ENCODE measurements at places on chromosomes 13 and 19.

- DNase-seq, result peak; percentile 67
Measured at GRCh38 chr19:43464134-43464775, 1.2 kb downstream of the LYPD3 start.

DNA sequence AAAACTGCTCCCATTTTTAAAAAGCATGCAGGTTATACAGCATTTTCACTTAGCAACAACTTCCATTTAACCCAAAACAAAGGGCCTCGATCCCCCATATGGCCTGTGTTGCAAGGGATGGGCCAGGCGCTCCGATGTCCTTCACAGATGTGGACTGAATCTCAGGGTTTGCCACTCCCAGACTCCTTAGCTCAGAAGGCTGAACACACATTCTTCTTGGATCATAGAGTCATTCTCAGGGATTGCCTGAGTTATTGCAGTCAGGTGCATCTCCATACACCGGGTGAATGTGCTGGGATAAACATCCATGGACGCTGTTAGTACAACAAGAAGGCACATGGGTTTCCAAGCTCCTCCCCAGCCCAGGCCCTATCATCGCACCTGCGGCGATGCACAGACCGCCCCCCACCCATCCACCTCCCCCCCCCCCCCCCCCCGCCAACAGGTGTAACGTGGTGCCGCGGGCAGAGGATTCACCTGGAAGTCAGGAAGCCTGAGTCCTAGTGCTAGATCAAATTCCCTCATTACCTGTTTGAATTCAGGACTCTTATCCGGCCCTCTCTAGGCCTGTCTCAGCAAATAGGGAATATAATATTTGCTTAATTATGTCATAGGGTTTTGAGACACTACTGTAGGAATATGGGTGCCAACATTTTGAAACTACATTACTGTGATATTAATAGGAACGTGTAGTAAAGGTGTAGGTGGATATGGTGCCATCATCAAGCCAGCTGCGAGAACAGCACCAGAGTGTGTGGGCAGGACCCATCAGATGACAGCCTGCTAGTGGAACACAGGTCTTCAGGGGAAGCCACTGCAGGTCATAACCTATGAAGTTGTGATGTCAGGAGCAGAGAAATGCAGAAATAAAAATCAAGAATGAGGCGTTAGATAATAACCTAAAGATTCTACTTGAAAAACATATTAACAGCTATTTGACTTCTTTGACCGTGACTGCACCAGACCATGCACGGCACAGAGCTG is 110.9 kb downstream of the SACS start:
- no peak for DNase-seq

DNA sequence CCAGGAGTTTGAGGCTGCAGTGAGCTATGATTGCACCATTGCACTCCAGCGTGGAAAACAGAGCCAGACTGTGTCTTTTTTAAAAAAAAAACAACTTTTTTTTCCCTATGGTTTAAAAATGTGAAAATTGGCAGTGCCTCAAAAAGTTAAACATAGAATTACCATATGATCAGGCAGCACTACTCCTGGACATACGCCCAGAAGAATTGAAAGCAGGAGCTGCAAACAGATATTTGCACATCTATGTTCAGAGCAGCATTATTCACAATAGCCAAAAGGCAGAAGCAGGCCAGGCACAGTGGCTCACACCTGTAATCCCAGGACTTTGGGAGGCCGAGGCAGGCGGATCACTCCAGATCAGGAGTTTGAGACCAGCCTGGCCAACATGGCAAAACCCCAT is 3.8 kb upstream of the RETN start:
- DNase-seq, result no peak

- DNase-seq, result no peak
Measured at GRCh38 chr19:19261350-19262189, 11.5 kb downstream of the TM6SF2 start.

GRCh38 chr19:33504058-33504444 is 17.5 kb downstream of the PEPD start:
- DNase-seq, result no peak

DNA sequence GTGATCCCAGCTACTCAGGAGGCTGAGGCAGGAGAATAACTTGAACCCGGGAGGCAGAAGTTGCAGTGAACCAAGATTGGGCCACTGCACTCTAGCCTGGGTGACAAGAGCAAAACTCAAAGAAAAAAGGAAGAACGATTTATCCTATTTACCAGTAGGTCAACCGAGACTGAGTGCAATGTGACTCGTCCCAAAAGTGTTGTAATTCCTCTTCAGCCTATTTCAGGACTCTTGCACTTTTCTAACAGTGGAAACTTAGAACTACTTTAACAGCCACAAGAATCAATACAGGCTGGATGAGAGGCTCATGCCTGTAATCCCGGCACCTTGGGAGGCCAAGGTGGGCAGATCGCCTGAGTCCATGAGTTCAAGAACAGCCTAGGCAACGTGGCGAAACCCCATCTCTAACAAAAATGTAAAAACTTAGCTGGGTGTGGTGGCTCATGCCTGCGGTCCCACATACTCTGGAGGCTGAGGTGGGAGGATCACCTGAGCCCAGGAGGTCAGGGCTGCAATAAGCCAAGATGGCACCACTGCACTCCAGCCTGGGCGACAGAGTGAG is 4.3 kb upstream of the NR1H2 start:
- DNase-seq, result no peak

- no peak for DNase-seq
Measured at GRCh38 chr19:5072115-5072514, 103.2 kb downstream of the KDM4B start.

DNA sequence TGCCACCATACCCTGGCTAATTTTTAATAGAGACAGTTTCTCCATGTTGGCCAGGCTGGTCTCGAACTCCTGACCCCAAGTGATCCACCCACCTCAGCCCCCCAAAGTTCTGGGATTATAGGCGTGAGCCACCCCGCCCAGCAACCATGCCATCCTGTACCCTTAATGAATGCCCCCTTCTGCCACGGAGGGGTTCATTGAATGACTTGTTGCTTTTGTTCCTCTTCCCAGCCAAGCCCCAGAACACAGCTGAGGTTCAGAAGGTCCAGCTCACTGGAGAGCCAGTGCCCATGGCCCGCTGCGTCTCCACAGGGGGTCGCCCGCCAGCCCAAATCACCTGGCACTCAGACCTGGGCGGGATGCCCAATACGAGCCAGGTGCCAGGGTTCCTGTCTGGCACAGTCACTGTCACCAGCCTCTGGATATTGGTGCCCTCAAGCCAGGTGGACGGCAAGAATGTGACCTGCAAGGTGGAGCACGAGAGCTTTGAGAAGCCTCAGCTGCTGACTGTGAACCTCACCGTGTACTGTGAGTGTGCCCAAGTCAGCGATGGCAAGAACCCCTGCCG is 6.0 kb downstream of the PVR start:
- DNase-seq, result no peak

DNA sequence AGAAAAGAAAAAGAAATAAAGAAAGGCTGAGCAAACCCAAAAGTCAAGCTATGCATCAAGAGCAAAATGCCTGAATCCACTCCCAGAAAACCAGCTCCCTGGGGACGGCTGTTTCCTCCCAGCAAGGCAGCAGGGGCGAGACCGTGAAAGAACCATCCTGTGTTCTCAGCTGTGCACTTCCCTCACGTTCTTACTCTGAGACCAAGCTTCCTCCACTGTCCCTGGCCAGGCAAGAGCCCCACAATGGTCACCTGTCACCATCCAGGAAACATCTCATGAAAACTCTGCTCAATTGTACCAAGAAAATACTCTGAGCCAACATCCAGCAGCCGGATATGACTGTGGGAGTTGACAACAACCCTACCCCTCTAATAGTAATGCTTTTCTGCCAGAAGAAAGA is 22.9 kb downstream of the RAB20 start:
- DNase-seq, result no peak

DNA sequence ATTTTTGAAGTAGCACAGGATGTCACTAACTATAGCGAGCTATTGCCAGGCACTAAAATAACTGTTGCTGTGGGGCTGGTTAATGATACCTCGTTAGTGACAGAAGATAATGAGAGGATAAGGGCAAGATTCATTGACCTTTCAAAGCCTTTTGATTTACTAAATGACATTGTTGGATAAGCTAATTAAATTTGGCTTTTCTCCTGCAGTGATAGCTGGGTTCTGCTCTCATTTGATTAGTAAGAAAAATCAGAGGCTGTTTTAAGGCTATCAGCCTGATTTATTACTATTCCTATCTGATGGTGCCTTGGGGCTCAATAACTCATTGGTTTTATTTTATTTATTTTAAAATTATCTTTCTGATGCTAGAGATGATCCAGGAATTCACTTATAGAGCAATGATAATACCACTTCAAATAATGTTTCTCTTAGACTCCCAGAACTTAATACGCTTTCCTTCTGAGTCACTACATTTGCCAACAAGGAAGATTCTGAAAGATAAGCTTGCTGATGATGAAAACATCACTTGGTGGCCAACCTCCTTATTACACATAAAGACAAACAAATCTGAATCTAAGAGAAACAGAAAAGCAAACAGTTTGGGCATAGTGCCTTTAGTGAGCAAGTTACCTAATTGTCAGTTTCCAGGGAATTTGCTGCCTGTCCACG is 501.3 kb upstream of the ARGLU1 start:
- no peak for DNase-seq

GRCh38 chr19:27746691-27747380 is 1466.1 kb downstream of the UQCRFS1 start:
- DNase-seq, result no peak

- no peak for DNase-seq
Measured at GRCh38 chr13:103324641-103325040, 258.4 kb upstream of the SLC10A2 start.

DNA sequence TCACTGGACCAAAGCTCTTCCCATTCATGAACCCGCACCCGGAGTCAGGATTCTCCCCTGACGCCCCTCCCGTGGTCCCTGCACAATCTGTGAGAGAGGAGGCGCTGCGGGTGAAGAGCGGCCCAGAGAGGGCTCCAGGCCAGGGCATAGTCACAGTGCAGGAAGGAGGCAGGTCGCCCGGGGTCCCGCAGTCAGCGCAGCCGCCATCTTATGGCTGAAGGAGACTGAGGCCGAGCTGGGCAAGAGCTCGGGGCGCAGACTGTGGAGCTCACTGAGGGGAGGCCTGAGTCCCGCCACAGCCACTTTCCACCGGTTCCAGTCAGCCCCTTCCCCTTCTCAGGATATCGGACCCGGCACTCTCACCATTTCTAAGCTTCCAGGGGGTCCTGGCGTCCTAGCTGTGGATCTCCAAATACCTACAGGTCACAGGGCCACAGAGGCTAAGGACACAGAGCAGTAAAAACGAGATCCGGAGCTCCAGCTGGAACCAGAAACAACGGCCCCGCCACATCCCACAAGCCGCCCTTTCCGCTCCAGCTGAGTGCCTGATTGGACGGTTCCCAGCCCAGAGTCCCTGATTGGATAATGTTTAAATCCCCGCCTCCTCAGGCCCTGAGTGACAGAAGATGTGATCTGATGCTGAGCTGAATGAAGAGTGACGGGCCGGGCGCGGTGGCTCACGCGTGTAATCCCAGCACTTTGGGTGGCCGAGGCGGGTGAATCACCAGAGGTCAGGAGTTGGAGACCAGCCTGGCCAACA is at the start of gene ZNF99:
ZNF99 (minus strand) TSS at position 501 of the 760 bp plus-strand sequence; CDS start at position 366, 135 bp downstream.
- peak; percentile 42 for DNase-seq

GRCh38 chr13:112747256-112747655 is 57.4 kb downstream of the ATP11A start:
- no peak for DNase-seq

- no peak for DNase-seq
Measured at GRCh38 chr19:45050036-45050435, 11.2 kb downstream of the CLASRP start.

DNA sequence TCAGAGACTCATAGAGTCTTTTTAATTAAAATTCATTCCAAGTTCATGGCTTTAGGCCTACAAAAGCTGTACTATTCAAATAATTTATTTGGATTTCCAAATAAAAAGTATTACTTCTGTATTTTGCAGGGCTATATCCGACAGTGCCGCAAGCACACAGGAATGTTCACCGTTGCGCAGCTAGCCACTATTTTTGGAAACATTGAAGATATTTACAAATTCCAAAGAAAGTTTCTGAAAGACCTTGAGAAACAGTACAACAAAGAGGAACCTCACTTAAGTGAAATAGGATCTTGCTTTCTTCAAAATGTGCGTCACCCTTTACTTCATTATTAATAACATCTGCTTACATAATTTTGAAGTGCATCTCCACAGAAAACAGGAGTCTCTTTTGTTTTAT is 20.5 kb upstream of the C1QTNF9 start:
- DNase-seq, result no peak

DNA sequence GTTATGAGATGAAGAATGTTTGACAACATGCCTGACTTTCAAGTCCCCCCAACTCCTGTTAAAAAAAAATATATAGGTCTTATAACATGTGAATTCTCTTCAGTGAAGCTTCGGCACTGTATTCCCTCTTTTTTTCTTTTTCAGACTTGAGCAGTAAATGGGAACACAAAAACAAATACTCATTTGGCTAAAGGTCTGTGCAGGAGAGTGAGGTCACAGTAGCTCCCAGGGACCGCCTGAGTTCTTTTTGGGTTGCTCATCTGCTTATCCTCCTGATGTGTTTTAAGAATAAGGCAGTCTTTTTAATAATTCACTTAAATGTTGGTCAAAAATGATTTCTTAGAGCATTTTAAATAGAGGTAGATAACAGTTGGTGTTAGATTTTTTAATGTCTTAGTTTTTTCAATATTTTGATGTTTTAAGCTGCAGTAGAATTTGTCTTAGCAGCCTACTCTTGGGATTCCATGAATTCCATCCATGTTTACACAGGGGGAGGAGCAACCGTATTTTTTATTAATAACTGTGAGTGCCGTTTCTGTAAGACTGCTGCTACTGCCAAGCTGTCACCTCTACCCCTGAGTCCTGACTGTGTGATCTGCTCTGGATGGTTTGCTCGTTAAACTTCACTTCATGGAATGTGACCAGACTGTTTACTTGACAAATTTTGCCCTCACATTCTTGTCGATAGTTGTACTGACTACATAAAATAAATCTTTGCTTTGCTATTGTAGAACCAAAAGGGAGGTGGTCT is 14.9 kb downstream of the HNRNPM start:
- no peak for DNase-seq

GRCh38 chr13:46565808-46566750 is 13.1 kb downstream of the LRCH1 start:
- DNase-seq, result no peak

GRCh38 chr13:22372261-22372660 is 701.4 kb downstream of the FGF9 start:
- DNase-seq, result no peak

- DNase-seq, result no peak
Measured at GRCh38 chr13:21932996-21933395, 262.1 kb downstream of the FGF9 start.

DNA sequence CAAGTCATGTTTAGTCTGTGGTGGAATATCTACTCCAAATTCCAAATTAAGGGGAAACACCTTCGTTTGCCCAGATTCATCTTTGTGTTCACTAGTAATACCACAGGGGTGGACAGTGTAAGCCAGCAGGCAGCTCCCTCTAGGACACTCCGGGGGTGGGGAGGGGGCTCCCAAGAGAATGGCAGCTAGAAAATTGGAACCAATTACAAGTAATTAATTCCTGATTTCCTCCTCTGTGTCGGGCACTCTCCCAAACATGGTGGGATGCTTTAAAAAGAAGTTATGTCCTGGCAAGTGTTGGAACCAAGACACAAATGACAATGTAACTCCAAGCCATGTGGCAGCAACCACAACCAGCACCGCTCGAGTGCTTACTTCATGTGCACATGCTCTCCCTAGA is 5.9 kb downstream of the COL4A1 start:
- no peak for DNase-seq

- DNase-seq, result no peak
Measured at GRCh38 chr19:9834307-9834725, 802 bp upstream of the PIN1 start.
